ENCODE measurements at places on chromosomes 16 and 17.
A peak's percentile ranks its signal among the peaks of the same experiment; 100 is the strongest.

GRCh38 chr17:56142325-56142724, 10.9 kb upstream of the ANKFN1 start:
- no peak for DNase-seq

DNA sequence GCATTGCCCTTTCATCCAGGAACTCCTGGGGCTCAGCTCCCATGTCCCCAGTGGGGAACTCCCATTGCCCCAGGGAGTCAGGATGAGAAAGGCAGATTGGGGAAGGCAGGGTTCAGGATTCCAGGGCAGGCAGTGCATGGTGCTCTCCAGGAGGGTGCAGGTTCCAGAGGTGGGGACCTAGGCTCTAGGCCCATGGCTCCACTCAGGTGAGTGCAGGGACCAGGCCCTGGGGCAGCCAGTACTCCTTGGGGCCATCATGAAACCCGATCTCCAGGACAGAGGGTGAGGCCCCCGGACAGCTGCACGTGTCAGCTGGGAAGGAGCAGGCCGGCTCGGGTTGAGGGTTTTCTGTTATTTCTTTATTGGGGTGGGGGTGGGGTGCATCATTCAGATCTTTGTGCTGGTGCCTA, 1.3 kb upstream of the MTSS2 start:
- no peak for DNase-seq

DNA sequence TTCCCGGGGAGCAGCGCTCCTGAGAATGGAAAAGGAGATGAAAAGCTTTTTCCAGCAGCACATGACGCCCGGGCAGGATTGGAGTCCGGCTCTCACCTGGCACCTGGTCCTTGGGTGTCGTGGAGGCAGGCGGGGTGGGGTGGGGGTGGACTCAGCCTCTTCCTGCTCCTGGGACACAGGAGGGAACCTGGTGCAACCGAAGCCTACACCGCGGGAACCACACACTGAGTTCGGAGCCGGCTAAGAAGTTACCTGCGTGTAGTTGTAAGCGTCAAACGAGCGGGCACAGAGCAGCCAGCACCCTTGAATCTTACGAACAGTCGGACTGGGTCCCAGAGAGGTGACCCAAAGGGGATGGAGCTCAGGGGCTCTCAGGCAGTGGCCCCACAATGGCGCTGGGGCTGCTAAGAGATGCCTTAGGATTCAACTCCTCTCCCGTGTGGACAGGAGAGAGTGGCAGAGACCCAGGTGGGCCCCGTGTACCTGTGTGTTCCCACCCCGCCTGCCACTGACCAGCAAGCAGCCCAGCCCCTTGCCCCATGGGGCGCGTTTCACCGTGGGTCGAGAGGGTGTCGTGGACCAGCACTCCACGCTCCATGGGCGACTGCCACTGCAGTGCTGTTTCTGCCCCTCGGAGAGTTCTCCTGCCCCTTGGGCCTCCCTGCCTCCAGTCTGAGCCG, 105.8 kb upstream of the METRNL start:
- DNase-seq: no peak

- DNase-seq: no peak
These were observed 59.4 kb downstream of the RTN4RL1 start for GRCh38 chr17:1965556-1966273.

GRCh38 chr17:39084558-39084957, 66.9 kb downstream of the PLXDC1 start:
- no peak for DNase-seq

- peak; percentile 3 for DNase-seq
These were observed 86.8 kb downstream of the USP32 start for GRCh38 chr17:60305141-60305540.

DNA sequence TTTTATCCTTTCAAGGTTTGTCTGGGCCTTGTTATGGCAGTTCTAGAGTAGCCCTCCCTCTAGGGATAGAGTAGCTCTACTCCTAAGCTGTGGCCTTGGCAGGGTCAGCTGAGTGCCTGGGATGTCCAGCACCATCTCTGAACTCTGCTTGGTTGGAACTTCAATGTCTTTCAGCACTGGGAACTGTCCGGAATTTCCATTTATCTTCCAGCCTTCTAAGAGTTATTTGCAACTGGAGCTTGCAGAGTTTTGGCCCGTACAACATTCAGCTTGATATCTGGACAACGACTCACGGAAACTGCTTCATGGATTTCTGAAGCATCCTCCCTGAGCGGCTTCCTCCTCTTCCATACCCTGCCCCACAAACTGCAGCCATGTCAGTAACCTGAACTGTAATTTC, 22.9 kb downstream of the MMD start:
- no peak for DNase-seq

GRCh38 chr16:19203374-19203966, 35.4 kb downstream of the SYT17 start:
- no peak for DNase-seq

DNA sequence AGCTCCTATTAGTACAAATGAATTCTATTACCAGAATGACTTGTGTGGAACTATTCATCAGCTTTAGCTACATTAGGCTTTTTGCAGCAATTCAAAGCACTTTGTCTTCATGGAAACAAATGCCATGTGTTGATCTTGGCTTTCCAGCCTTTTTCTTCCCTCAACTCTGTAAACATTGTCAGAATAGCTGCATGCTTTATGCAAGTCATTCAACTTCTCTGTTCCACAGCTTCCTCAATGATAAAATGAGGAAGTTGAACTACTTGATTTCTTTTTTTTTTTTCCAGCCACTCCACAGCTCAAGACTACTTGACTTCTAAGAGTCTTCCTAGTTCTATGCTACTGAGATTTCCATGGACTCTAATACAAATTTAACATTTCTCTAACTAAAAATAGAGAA, 41.1 kb downstream of the KIAA0753 start:
- no peak for DNase-seq

DNA sequence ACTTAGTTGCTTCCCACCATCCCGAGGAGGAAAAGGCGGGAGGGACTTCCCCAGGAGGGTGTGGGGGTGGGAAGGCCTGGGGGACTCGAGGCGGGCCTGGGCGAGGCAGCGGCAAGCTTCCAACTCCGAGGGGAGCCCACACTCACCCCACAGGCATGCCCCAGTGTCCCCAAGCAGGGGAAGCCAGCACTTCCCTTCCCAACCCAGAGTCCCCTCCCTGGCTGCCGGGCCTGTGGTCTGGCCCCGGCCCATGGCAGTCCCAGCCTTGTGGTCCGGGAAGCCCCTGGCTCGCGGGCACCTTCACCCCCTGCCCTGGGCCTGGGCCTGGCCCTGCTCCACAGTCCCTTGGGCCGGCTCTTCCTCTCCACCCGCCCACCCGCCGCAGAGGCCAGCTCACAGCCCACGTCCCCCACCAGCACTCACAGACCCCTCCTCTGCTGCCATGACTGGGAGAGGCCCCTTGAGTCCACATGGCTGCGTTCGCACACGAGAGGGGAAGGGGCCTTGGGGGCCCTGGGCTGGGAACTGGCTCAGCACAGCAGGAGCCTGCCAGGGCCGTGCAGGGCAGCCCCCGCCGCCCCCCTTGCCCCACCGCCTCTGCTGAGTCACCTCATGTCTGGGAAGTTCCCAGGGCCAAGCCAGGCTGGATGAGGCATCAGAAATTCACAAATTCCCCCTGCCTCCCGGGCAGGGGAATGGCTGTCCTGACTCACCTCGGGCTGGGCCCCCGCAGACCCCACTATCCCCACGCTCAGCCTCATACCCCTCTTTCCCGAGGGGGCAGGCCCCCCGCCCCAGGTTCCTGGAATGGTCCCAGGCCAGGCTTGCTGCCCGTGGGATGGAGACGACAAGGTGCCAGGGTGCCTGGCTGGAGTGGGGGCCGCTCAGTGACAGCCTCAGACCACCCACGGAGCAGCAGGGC, 27.8 kb downstream of the BAHCC1 start:
- no peak for DNase-seq

DNA sequence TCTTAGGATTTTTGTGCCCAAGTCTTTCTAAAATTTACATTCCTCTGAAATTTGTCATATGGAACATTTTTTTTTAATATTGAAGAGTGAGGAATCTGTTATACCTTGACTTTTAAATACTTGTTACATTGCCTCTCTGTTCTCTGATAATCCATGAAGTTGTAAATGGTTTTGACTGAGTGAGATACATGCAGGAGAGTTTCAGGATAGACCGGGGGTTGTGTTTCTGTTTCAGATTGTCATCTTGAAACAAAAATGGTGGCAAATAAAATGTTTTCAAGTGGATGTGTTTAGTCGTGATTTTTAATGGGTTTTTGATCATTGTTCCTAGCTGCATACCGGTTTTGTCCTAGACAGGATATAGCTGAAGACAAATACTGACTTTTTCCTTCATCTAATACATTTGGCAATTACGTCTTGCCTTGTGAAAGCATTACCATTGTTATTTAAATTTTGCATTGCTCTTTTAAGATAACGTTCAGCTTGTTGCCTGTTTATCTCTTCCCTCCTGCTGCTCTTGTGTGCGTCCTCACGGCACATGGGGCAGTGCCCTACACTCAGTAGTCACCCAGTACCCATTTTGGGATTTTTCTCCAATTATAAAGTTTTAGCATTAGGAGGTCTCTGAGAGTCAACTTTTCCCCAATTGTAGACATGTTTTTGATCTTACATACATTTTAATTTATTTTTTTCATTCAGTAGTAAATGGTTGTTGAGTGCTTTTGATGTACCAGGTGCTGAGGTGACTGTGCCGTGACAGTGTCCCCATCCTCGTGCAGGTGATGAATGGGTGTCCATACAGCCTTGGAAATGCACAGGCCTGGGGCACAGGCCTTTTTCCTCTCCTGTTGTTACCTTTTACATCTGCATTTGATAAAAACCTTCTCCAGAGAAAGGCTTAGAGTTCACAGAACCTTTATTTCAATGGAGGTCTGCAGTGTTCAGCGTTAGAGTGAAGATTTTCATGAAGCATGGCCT, 169.9 kb downstream of the MSI2 start:
- DNase-seq: no peak

DNA sequence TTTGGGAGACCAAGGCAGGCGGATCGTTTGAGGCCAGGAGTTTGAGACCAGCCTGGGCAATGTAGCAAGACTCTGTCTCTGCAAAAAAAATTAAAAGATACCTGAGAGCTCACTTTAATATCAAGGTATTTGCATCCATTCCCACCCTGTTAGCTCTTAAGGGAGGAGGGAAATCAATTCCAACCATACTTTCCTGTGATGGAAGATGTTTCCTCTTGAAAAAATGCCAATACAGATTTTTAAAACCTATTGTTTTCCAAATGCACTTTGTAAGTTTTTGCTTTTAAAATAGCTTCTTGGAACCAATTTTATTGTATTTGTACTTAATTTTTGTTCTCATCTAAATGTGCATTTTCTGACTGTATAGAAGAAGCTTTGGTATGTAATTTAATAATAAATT, 49.2 kb downstream of the GOSR1 start:
- no peak for DNase-seq

GRCh38 chr17:14082848-14083247, 13.5 kb downstream of the COX10 start:
- no peak for DNase-seq

DNA sequence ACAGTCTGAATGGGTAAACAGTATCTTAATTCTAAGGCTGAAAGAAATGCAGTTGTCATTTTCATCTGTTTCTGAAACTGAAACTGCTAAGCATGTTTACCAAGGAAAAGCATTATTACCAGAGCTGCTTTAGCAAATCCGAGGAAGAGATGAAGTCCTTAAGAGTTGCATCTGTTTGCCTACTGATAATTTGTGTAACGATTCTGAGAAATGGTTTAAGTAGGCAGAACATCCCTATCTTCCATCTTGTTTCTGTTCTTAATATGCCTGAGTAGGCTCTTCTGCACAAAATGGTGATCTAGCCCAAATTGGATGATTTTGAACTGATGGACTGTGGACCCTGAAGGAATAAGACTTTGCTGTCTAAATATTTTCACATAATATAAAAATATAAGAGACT, 34.9 kb downstream of the NUP93 start:
- DNase-seq: no peak

DNA sequence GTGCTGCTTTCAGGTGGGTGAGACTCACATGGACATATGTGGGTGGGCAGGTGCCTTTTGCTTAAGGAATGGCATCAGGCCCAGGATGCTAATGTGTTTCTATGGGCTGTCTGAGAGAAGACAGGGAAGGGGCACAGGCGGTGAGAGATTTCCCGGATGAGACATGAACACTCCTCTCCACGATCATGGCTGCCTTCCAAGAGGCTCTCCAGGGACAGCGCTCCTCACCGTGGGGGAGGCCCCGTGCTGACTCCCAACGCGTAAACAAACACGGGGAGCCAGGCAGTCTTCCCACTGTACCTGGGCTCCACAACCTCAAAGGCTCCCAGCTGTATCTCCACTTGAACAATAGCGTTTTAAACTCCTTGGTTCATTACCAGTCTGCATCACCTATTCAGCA, 42.8 kb downstream of the CDK5R1 start:
- DNase-seq: no peak
